Keratinocyte (primary cell): ENCODE measurements at places on chromosomes 2 and 18. TPM values are rescaled to one million over a fixed set of nuclear protein-coding genes. Genes with fewer than 3 reads are reported as not detected.

Gene ASPRV1
- polyA plus RNA-seq, result 0.44 to 3.4 TPM (median 1.5 TPM) in 3 replicates

Gene CELF4
- polyA plus RNA-seq, result not detected in 3 replicates

Gene STPG4
- polyA plus RNA-seq, result 0.26 TPM in 1 of 3 replicates, not detected in the others

Gene ASB18
- not detected in 3 replicates for polyA plus RNA-seq

Gene SALL3
- not detected in 3 replicates for polyA plus RNA-seq

Gene ALPG
- polyA plus RNA-seq, result not detected in 3 replicates

Gene COL4A3
- polyA plus RNA-seq, result not detected in 3 replicates

- DNase-seq, result no peak
Measured at GRCh38 chr2:222982010-222982908, 69.7 kb upstream of the KCNE4 start.

DNA sequence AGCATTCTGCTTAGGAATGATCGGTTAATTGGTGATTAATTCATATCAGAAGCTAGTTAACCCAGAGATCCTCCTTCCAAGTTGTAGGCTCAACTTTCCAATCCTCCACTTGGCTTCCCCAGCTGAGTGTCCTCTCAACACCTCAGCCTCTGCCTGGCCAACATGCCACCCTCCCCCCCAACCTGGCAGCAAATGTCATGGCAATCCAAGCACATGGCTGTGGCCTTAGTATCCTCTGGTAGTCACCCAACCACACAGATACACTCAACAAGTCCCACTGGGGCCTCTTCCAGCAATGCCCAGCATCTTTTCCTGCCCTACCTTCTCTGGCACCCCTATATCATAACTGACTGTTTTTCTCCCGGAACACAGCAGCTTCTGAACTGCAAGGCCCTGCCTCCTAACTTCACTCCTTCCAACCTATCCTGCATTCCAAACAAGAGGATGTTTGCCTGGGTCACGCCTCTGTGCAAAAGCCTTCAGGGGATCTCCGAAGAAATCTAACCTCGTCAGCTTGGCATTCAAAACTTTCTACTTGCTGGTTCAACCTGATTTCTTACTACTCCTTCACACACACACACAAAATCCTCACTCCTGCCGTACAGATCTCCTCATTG, 195.0 kb downstream of the CYP26B1 start:
- peak; percentile 13 for DNase-seq

DNA sequence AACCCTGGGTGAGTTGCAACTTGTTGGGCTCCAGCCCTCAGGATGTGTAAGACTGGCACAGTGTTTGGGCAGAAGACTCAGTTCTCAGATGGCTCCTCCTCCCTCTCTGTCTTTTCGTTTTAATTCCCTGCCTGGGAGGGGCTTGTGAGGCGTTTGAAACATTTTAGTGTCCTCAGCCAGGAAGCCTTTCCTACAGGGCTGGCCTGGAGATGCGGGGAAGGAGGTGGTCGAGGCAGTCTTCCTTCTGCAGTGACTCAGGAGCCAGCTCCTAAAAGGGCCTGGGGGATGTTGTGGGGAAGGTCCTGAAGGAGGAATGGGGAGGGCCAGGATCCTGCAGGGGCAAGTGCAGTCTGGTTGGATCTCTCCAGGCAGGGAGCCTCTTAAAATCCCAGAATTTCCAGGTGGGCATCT, 22.1 kb upstream of the IGFBP5 start:
- DNase-seq, result peak; percentile 54

- DNase-seq, result no peak
Measured at GRCh38 chr2:234672498-234673150, 175.7 kb upstream of the ARL4C start.

GRCh38 chr2:183063083-183063482, 15.5 kb upstream of the DUSP19 start:
- no peak for DNase-seq

GRCh38 chr18:35682281-35682867, 100.8 kb downstream of the GALNT1 start:
- no peak for DNase-seq

GRCh38 chr2:178397002-178397605, 53.9 kb downstream of the PRKRA start:
- DNase-seq, result no peak

- no peak for DNase-seq
Measured at GRCh38 chr2:123738643-123739042, 286.4 kb upstream of the CNTNAP5 start.

- DNase-seq, result no peak
Measured at GRCh38 chr18:48479531-48479930, 59.3 kb upstream of the CTIF start.

- no peak for DNase-seq
Measured at GRCh38 chr2:216621292-216621691, 11.9 kb upstream of the IGFBP2 start.

GRCh38 chr2:48049371-48049770, 143.1 kb upstream of the FBXO11 start:
- DNase-seq, result no peak
